ENCODE measurements at places on chromosomes 7 and 10.

- DNase-seq: no peak
Measured at GRCh38 chr7:38878694-38879457, 30.1 kb downstream of the VPS41 start.

DNA sequence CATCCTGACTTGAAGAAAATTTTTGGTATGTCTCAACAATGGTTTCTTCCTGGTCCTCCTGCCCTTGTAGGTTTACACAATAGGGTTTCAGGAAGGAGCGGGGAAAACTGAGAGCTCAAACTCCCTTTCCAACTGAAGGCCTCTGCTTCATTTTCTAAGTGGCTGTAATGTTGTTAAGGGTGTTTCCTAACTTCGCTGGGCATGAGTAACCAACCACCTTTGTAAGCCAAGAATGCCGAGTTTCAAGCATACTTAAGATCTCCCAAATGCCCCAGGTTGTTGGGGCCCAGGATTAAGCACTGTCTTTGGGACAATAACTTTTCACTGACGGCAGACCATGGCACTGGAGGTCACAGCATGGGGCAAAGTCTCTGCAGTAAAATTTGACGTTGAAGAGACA lies 33.6 kb upstream of the DRGX start:
- DNase-seq: no peak

DNA sequence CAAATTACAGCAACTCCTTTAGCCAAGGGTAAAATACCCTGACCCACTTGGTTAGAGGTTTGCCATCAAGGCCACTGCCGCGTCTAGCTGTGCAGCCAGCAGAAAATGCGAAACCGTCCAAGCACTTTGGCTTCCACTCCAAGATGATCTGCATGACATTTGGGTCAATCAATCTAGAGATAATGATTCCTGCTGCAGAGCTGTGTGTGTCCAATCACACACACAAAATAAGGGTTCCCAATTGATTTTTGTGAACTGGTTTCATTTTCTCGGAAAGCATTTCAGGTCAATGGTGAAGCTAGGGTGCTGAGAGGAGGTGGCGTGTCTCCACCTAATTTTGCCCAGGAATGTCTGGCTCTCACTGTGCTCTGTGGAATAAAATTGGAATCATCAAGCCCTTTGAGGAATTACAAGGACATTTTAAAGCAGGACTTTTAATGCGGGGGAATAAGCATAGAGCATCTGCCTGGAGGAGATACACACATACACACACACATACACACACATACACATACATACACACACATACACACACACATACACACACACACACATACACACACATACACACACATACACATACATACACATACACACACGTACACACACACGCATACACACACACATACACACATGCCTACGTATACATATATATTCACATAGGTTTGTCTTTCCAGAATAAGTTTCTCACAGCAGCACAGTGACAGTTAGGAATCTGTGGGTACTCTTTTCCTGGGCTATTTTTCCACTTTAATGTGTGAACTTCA lies 59.5 kb downstream of the ACADSB start:
- no peak for DNase-seq

DNA sequence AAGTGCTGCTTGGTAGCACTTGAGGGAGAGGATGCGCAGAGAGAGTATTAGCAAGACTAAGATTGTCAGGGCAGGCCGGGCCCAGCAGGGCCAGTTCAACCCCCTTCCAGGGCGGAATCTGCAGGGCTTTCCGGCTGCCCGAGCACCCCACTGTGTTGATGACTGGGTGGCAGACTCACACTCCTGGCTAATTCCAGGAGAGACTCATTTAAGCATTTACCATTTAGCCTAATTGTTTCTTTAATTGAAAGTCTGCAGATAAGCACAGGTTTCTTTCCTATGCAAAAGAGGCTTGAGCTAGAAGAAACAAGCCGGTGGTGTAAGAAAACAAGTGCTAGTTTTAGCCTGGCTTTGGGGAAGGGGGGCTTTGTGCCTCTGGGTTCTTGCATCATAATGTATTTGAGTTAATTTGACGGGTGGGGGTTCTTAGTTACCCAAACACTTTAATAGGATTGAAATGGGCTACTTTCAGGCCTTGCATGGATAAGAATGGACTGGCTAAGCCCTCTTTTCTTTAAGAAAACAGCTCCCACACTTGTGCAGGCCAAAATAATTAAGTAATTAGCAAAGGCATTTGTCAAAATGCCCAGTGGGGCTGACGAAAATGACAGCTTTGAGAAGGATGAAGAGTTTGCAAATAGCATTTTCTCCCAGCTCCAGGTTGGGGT lies 201.3 kb downstream of the MYOF start:
- DNase-seq: no peak

DNA sequence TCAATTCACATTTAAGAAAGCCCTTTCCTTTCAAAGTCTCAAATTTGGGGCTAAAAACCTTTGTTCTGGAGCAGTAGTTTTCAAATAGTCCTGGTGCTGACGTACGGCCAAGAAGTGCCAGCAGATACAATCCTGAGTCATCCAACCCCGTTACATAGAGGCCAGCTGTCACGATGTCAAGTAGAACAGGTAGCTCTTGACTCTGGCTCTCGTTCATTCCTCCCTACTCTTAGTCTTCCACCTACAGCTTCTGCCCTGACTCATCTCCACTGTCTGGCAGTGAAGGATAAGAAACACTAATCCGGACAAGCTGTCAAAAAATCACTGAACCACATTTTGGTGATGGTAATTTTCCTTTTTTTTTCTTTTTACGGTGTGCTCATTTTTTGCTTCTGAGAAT lies 132.4 kb upstream of the PTN start:
- no peak for DNase-seq

- DNase-seq: no peak
Measured at GRCh38 chr10:101425535-101425934, 71.6 kb downstream of the BTRC start.

DNA sequence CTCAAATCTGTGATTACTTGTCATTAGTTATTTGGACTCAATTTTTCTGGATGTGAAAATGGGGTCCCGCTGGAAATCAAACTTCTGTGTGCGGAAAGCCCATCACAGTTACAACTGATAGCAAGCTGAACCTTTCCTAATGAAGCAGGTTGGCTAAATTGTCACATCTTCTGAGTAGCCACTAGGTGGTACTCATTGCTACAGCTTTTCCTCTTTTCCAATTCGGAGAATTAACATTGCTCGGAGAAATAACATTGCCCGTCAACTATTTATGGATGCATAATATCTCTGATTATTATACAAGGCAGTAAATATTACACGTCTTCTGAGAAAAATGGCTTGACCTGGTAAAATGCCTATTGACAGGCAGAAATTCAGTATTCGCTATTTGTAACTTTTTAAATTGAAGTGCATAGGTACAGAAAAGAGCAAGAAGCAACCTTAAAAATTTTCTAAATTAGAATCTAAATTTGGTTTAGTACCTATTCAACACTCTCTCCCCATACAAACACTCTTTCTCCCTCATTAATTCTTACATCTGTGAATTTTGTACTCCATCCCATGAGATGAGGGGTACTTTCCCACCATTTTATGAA lies 17.3 kb upstream of the BLOC1S2 start:
- no peak for DNase-seq

GRCh38 chr7:132865366-132866143 lies 216.3 kb downstream of the CHCHD3 start:
- DNase-seq: no peak

GRCh38 chr7:50197549-50197948 lies 104.5 kb upstream of the ZPBP start:
- DNase-seq: no peak

DNA sequence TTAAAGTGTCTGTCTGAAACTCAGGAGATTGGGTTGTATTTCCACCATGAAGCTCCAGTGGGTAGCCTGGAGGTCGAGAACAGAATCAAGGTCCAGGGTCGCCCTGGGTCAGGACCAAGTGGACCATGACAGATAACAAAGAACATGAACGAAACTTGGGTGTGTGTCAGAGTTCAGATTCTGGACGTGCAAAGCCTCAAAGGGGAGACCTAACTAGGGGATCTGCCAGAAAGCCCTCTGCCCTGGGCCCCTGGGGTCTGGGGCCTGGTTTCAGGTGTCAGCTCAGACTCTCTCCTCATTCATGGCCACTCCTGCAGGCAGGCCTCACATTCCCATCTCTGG lies 1.6 kb downstream of the RASSF4 start:
- DNase-seq: no peak

DNA sequence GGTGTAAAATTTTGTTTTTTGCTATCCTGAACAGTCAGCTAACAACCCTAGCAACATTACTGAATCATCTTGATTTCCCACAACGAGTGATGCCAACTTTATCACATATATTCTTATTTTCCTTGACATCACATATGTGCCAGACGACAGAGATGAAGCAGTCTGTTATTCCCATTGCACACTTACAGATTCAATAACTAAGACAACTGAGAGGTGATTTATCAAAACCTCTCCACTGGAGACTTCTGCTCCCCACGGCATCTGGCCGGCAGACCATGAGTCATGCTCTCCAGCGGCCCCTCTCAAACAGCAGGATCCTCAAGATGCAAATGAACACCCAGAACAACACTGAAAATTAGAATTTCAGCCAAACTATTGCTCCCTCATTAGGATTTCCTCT lies 57.1 kb downstream of the AMPH start:
- no peak for DNase-seq

DNA sequence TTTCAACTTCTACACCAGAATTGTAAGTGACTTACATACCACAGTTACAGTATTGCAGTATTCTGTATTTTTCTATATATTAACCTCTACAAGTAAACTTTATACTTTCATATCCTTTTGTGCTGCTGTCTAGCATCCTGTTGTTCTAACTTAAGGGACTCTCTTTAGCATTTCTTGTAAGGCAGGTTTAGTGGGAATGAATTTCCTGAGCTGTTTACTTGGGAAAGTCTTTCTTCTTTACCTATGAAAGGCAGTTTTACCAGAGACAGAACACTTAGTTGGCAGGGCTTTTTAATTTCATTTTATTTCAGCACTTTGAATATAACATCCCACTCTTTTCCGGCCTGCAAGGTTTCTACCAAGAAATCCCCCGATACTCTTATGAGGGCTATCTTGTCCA lies 75.8 kb upstream of the WAC start:
- DNase-seq: no peak

DNA sequence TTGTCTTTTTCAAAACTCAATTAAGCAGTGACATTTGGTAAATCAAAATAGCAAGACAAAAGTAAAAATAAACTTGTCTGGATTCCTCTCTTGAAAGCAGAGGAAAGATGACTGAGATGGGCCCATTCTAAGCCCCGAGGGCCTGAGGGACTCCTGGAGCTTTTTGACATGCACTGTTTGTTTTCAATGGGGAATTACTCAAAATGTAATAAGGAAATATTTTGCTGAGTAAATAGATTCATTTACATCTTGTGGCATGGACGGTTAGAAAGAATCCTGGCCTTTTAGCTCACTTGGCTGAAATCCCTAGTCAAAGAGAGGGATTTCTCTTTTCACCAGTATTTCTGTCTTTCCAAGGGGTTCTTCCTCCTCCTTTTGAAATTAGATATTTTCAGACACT lies 108.0 kb downstream of the MKX start:
- no peak for DNase-seq

DNA sequence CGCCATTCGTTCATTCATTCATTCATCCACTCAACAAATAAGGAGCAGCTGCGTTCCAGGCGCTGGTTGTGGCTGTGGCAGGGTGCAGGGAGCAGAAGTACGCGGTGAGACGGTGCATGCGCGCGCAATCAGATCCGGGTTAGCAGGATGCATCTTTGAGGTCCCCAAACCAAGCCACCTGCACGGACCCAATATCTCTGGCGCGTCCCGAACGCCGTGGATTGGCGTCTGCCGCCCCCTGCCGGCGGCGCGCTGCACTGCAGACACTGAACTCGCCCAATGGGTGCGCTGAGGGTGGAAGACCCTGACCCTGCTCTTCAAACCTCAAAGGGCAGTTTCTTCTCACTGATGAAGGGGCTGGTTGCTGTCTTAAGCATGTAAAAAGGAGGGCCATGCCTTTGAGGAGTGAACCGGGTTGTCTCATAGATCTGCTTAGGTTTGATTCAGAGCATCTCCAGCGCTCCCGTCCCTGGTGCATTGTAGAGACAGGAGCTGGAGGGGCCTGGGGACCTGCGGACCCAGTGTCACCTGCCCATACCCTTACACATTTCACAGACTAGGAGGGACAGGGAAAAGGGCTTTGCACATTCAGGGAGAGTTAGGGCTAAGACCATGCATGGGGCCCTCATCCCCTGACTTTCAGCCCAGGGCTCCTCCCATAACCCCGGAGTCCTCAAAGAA lies 102.5 kb downstream of the RAMP3 start:
- peak; percentile 49 for DNase-seq

GRCh38 chr10:69732147-69732825 lies 69.4 kb upstream of the COL13A1 start:
- DNase-seq: no peak

DNA sequence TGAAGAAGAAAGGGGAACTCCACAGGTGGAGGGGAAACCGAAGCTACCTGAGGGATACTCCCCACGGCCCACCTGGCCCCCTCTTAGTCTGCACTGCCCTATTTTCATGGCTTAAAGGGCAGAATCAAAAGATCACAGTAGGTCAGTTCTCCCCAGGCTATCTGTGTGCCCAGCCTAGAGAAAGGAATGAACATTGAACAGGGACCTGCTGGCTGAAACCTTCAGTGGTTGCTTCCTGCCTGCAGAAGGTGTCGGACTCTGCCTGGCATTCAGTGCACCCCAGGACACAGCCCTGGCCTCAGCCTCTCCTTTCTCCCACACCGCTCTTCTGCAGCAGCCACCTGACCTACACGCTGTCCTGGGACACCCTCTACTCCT lies 74.5 kb downstream of the PRKAG2 start:
- DNase-seq: no peak

DNA sequence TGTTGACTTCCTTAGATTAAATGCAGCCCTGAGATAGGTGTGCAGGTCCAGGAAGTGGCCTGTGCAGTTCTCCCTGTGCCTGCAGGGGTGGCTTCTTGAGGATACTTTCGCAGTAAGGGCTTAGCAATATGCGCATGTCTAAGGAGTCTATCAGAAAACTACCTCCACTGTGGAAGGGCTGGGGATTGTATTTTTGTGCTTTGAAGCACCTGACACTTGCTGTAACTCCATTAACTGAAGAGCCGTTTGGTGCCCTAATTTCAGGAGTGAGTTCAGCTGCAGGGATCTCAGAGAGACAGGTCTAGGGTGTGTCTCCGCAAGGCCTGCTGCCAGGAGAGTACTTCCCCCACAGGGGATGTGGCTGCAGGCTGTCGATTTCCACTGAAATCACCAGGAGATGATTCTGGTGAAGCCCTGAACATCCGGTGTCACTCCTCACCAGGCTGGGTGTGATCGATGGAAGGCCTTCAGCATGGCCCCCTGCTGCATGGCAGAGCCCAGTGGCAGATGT lies 35.5 kb downstream of the IKZF1 start:
- peak; percentile 56 for DNase-seq
